ENCODE measurements at places on chromosomes 6 and 20. TPM values are rescaled to one million over a fixed set of nuclear protein-coding genes. Genes with fewer than 3 reads are reported as not detected.
A peak's percentile ranks its signal among the peaks of the same experiment; 100 is the strongest.

DAAM2 gene
- total RNA-seq, result 50.3 TPM

GRCh38 chr6:144219056-144219685, 66.0 kb upstream of the UTRN start:
- peak; percentile 35 for DNase-seq

DNA sequence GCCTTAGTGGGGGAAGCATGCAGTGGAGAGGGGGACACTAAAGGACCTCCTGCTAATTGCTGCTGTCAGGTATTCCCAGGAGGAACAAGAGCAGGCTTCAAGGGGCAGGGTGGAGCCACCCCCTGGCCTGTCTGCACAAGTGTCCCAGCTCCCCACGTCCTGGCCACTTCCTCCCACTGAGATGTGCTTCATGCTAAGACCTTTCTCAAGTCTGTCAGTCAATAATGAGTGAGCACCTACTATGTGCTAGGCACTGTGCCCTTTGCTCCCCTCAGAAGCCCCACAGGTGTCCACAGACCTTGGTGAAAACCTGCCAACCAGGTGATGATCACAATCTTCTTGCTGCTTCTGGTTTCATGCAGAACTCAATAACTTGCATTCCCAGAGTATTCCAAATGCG, 147.9 kb downstream of the UNC5CL start:
- no peak for DNase-seq

DNA sequence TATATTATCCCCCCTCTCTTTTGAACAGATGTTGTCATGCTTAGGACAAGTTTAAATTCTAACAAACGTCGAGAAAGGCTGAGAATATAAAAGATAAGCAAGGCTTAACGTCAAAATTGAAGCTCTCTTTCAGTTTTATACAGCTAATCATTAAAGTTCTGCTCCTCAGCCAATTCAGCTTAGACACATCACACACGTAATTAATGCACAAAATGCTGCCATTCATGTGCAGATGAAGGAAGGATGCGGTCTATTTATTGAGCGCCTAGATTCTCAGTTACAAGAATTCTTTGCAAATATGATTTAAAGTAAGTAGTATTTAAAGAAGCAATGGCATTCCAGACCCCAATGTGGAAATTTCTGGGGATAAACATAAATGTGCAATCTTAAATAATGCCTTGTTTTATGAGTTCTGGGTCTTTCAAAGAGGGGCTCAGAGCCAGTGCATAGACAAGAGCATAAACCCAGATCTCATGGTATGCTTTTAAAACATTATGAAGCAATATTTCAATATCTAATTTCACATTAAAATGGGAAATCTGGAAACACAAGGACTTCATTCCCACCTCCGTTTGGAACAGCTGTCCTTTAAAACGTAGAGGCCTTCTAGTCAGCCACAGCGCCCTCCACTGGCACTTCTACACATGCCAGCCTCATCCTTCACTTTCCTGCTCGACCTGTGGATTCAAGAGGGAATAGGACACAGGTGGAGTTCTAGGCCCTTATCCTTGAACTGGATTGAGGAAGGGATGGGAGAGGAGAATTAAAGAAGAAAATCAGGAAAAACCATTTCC, 85.8 kb downstream of the LYRM4 start:
- no peak for DNase-seq

All from astrocyte (in vitro differentiated cells and primary cell).